ENCODE measurements at places on chromosomes 5 and 9.

- DNase-seq, result no peak
Measured at GRCh38 chr5:138349852-138350562, 2.5 kb upstream of the KDM3B start.

DNA sequence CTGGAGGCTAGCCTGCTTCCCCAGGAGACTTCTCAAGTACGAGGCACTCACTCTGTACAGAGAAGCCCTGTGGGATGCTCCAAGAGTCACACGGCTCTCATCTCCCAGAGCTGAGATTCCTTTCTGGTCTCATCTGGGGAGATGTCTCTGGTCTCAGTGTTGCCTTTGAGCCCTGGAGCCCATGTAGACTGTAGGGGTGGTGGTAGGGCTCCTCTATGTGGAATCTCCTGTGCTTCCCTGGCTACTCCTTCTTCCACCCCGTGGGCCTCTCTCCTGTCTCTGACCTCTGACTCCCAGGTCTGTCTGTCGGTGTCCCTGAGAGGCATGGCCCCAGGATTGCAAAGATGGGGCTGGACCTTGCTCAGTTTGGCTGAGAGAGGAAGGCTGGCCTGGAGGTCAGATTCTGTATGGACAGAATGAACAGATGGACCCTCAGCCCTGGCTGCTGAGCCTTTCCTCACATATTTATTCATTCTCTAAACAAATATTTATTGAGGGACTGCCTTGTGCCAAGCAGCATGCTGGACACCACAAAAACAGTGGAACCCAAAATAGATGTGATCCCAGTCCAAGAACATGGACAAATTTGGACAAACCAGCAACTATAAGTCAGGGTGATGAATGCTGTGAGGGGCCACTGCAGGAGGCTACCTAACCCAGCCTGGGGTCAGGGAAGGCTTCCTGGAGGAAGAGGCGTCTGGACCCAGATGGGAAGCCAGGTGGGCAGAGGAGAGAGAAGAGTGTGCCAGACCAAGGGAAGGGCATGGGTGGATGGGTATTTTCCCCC is 2.6 kb downstream of the CCL19 start:
- DNase-seq, result no peak

DNA sequence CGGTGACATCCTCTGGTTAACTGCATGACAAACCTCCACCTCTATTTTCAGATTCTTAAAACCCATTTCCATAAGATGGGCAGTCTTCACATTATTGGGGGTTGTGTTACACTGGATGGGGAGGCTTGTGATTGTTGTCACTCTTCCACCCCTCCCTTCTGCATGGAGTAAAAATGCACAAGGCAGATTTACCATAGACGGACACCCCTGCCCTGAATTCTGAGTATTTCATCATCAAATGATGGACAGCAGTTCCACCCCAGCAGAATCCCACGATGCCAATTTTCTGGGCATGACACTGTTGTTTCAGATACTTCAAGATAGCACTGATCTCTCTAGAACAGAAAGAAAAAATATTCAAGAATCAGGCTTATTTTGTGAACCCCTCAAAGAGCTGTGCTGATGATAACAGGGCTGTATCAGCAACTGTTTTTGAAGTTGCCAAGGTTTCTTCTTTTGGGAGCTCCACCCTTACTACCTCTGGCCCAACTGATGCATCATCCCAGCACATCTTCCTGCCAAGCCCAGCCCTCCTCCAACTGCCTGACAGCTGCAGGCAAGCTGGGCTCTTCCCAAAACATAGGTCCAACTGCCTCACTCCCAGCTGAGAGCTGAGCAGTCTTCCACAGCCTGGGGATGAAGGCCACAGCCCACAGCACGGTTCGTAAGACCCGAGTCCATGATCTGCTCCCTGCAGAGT is 21.4 kb downstream of the CMBL start:
- DNase-seq, result no peak

DNA sequence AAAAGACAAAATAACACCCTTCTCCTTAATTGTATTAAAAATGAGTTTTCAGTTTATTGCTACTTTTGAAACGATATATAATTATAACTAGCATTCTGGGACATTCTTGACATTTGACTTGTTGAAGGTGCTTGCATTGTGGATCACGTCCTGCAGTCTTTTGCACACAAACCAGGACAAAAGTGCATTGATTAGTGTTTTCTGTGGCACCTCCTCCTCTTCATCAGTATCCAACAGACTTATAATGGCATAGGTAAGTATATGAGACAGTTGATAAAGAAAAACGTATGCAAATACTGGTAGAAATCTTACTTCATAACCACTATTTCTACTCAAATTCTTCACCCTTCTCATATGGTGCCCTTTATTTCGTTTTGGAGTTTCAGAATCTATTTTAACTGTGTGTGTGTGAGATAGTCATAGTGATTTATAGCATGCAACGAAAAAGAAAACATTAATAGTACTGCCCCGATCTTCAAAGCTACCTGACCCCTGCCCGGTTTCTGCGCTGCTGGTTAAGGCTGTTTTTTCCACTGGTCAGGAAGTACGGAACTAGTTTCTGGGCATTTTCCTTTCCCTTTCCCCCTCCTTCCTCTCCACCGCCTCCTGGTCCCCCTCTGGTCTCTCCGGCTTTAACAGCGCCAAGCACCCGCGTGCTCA is 639 bp upstream of the RASA1 start:
- no peak for DNase-seq

DNA sequence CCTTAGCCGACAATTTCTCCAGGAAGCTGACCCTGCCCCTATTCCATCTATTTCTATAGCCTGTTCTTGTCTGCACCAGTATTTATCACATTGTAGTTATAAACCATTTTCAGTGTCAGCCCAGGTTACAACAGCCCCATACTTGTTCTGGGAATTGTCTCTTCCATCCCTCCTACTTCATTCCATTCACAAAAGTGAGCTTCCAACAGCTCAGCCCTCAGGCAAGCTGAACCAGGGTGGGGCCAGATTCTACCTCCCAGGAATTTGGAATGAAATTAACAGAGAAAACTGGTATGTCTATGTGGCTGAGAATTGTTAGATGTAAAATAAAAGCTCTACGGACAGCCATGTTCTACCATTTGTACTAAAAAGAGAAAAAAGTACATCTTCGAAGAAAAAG is 36.1 kb downstream of the STRBP start:
- no peak for DNase-seq

- no peak for DNase-seq
Measured at GRCh38 chr5:122137702-122138101, 8.4 kb downstream of the ZNF474 start.

DNA sequence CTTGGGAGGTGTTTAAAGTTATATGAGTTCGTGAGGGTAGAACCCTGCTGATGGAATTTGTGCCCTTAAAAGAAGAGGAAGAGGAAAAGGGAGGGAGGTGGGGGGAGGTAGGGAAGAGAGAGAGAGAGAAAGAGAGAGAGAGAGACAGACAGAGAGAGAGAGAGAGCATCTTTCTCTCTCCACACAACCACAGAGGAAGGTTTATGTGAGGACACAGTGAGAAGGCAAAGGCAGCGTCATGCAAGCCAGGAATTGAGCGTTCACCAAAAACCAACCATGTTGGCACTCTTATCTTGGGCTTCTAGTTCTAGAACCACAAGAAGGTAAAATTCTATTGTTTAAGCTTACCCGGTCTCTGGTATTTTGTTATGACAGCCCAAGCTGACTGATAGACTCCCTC is 152.4 kb downstream of the SH3GL2 start:
- DNase-seq, result no peak
